ENCODE measurements at places on chromosomes 12 and 14.
A peak's percentile ranks its signal among the peaks of the same experiment; 100 is the strongest.

- no peak for DNase-seq
Measured at GRCh38 chr12:117571321-117571720, 209.9 kb upstream of the NOS1 start.

DNA sequence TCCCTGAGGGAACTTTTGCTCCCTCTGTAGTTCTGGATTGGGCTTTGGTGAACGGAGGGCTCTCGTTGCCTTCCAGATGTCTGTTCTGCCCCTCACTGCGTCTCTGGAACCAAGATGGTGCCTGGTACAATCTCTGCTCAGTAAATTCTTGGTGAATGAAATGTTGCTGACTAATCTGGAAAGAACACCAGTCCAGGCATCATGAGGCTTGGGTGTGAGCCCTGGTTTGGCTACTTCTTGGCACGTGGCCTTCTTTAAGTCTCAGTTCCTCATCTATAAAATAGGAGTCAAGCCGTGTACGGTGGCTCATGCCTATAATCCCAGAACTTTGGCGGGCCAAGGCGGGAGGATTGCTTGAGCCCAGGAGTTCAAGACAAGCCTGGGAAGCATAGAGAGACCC is 4.3 kb downstream of the HHIPL1 start:
- DNase-seq, result no peak

- DNase-seq, result no peak
Measured at GRCh38 chr12:58262796-58263195, 321.4 kb downstream of the ATP23 start.

- no peak for DNase-seq
Measured at GRCh38 chr14:92753250-92753649, 4.8 kb upstream of the LGMN start.

DNA sequence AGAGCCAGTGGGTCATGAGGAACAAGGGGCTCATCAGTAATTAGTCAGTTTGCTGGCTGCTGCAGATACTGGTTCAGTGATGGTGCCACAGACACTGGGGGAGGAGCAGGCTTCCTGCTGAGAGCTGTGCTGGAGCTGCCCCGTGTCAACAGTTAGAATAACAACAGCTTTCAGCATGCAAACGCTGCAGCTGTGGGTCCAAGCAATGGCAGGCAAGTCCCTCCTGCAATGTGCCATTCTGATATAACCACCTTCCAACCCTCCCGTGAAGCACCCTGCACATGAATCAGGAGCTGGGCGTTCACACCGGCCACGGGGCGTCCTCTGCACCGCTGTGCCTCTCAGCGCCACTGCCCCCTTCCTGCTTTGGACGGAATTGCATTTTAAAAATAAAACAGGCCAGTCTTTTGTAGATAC is 258.4 kb upstream of the SFSWAP start:
- peak; percentile 59 for DNase-seq

DNA sequence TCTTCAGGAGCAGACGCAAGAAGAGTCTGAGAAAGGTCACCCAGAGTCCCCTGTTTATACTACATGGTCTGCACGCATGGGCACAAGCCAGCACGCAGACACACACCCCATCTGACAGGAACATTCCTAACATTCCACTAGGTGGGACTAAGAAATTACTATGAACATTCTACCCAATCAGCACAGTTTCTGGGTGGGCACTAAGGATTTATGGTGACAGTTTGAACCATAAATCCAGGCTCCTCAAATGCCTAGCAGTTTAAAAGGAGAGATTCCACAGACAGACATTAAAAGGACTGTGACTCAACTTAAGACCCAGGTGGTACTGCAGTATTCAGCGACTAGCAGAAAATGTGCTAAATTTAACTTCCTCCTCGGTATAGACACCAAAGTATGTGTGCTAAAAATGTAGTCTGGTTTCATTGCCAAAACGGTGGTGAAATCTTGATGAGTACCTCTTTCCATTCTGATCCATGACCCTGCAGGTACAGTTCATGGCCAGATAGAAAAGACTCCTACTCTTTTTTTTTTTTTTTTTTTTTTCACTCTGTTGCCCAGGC is 16.2 kb downstream of the ABHD4 start:
- DNase-seq, result peak; percentile 98

DNA sequence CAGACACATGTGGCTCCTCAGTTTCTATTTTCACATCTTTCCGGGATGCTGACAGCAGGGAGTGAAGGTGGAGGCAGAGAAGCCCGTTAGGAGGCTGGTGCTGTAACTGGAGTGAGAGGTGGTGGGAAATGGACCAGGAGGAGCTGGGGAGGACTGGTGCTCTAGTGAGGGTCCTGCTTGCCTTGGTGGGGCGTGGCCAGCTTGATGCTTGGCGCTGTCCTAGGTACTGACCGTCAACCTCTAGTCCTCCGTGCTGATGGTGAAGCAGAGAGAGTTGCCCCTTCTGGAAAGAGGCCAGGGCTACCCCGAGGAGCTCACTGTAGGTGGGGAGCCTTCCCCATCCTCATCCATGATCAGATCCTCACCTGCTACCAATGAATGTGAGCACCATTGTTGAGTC is 1.4 kb downstream of the TRMT61A start:
- no peak for DNase-seq

DNA sequence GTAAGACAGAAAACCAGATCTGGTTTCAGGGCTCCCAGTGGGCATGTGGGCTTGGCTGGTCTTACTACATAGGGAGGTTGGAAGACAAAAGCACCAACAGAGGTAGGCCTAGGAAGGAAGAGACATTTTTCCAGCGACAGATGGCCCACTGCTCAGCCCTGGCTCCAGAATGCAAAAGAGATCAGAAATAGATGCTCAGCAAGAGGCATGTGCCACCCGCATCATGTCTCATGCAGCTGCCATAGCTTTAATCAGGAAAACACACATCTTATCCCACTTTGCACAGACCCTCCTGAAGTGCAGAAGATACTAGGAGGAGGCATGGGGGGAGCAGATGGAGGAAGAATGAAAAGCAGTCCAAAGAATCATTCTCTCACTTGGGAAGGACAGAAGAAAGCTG is 25.3 kb downstream of the VASH1 start:
- no peak for DNase-seq

DNA sequence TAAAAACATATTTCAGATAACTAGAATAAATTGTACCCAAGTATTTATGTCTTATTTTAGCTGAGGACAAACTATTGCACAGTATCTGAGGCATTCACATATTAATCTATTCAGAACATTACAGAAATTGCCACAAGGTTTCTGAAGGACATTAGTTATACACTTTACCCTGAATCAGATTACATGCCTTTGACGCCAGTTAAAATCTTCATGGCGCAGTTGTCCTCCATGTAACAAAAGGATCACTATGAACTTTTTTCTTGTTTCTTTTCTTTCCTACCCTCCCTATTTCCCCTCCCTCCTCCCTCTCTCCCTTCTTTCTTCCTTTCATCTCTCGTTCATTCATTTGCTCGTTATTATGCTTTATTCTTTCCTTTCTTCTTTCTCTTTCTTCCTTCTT is 176.6 kb upstream of the KITLG start:
- no peak for DNase-seq

DNA sequence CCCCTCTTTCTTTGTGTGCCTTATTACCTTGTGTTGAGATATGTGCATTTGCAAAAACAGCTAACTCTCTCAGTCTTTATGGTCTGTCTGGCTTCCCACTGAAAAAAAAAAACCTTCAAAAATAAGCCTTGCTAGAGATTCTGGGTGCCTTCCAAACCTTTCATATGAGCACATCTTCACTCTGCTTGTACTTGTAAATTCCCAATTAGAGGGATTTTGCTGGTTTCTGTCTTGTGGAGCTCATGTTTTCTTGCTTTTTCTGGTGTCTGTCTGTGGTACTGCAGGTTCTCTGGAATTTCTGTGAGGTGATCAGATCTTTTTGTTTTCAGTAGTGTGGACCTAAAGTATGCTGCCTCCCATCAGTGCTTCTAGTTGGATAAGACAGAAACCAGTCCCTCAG is 100.1 kb downstream of the PIK3C2G start:
- DNase-seq, result no peak

DNA sequence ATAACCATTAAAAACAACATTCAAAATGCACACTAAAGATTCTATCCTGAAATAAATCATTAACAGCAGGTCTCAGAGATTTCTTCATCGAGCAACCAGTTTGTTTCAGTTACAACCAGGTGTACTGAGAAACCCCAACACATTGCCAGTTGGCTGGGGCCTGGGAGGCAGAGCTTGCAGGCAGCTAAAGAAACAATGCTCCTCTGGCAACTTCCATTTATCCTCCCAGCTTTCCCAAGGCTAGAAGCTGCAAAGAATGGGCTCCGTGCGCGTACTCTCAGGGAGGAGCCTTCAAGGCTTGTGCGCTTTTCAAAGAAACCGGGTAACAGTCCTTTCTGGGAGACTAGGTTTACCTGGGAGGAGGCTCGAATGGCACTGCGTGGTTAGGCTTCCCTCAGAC is 181.6 kb downstream of the MSRB3 start:
- DNase-seq, result no peak

DNA sequence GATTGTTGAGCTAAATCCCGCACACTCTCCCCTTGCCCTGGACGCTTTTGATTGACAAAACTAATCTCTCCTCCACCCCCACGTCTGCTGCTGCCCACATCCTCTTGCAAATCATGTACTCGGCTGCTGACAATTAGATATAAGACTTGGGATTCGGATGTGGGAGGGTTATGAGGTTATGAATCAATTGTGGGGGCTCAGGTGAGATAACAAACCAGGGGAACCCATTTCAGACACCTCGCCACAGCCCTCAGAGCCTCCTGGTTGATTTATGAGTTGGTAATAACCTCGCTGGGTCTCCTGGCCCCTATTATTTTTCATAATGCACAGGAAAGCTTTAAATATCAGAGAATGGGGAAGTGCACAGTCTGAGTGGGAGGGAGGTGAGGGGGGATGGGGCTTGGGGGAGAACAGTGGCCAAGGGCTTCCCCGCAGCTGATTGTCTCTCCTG is 449.9 kb downstream of the DPF3 start:
- no peak for DNase-seq

GRCh38 chr12:22416801-22417200 is 82.3 kb upstream of the ST8SIA1 start:
- DNase-seq, result no peak

DNA sequence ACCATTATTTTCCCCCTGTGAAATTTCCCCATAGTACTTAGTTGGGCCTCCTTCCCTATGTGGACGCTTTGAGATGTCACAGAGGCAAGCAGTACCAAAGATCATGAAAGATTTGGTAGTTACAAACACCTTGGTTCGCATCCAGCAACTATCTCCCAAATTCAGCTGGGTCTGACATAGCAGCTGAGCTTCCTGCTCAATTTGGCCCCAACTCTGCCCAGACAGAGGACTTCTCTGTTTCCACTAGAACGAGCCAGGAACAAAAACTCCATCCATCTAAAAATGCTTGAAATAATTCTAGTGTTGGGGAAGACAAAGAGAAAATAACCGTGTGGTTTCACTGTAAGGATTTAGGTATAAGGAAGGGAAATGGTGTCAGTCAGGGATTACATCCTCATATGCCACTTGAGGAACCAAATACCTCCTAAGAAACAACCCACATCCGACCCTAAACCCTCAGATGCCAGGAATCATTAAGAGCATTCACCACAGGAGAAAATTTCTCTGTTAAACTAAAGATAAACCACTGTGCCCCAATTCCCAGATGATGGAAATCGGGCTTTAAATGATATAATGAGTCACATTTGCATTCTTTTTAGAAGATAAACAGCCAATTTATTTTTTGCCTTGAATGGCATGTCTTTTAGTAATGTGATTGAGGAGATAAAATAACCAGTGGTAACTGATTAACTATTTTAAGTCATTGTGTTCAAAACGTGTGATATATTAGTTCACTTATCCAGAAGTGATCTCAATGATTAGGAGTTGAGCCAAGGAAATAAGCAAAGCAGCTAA is 103.7 kb upstream of the IFNG-AS1 start:
- DNase-seq, result no peak

- no peak for DNase-seq
Measured at GRCh38 chr14:96320605-96321004, 42.5 kb downstream of the ATG2B start.

GRCh38 chr12:57719777-57720605 is 18.6 kb downstream of the AGAP2 start:
- DNase-seq, result no peak

- DNase-seq, result no peak
Measured at GRCh38 chr12:113591480-113591974, 119.9 kb upstream of the LHX5 start.

DNA sequence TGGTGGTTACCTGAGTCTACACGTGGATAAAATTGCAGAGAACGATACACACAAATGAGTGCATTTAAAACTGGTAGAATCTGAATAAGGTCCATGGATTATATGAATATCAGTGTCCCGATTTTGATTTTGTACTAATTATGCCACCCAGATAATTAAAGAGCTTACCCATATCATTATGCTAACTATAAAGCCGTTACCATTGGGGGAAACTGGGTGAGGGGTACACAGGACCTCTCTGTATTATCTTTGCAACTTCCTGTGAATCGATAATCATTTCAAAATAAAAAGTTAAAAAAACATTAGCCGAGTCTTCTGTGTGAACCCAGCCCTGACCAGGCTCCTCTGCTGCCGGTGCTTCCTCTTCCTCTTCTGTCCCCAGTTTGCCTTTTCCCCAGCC is 107.1 kb downstream of the SMOC1 start:
- no peak for DNase-seq

GRCh38 chr12:121939186-121939585 is 20.8 kb downstream of the CFAP251 start:
- DNase-seq, result no peak

GRCh38 chr12:78406828-78407227 is 457.7 kb upstream of the SYT1 start:
- DNase-seq, result no peak

DNA sequence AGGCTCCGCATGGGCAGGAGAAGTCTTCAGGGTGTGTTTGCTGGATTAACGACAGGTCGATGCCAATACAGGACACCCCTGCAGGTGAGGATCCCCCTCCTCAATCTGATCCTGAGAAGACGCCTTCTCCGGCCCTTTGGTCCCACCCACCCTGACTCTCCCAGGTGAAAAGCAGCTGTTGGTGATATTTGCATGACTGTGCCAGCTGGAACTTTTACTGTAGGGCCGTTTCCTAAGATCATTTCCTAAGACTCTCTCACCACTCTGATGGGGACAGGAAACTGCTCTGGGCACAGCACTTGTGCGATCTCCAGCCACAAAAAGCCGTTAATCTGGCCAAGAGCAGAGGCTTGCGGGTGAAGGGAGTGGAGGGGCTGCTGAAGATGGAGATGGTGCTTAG is 16.8 kb upstream of the EIF5 start:
- no peak for DNase-seq

DNA sequence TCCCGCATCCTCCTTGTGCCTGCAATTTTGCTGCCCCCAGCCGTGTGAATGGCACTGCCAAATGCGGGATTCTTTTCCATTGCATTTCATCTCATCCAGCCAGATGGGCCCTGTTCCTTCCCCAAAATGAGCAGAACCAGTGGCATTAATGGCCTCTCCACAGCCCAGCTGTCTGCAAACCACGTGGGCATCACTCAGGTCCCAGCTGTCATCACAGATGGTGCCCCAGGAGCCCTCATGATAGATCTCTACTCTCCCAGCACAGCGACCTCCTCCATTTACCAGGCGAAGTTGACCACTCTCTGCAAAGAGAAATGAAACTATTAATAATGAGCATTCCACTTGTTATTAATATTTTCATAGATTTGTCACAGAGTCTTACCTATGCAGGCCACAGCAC is 17.1 kb downstream of the CD163 start:
- DNase-seq, result no peak

GRCh38 chr14:96286251-96286650 is 30.2 kb downstream of the BDKRB1 start:
- no peak for DNase-seq
